ENCODE measurements at places on chromosomes 16 and 17. TPM values are rescaled to one million over a fixed set of nuclear protein-coding genes. Genes with fewer than 3 reads are reported as not detected.

HOXB13 gene
- not detected for total RNA-seq

CCDC200 gene
- not detected for total RNA-seq

NEUROD2 gene
- total RNA-seq, result not detected

CBFA2T3 gene
- not detected for total RNA-seq

DOC2A gene
- 0.22 TPM for total RNA-seq
